Frontal cortex (tissue), 4 donors: ENCODE measurements at places on chromosomes 2 and 18. TPM values are rescaled to one million over a fixed set of nuclear protein-coding genes. Genes with fewer than 3 reads are reported as not detected.

DNA sequence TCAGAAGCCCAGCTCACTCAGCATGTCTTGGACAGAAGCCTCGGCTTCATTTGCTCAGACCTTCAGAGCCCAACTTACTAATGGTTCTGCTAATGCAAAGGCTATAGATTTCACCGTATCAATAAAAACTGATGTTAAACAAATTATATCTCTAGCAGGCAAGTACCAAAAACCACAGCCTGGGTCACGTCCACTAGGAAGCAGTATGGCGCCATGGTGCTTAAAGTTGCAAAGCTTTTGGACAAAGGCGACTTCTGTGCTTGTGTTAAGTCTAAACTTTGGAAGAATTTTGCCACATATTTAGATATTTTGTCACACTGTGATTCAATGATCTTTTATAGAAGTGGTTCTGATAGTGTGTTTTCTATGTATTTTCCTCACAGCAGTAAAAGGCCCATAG, 276.8 kb upstream of the PARD3B start:
- DNase-seq = no peak

DNA sequence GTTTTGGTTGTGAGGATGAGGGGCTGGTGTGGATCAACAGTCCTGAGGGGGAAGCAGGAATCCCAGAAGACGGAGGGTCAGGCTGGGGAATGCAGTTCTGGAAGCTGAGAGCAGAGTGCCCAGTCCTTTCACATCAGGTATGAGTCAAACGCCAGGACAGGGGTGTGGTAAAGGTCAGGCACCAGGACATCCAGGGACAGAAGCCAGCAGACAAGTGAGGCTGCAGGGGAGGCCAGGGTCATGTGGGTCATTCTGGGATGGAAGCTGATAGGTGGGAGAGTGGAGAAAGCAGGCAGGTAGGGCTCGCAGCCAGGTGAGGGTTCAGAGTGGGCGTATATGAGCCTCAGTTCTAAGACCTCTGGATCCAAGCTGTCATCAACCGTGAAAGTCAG, 12.8 kb upstream of the GNLY start:
- DNase-seq = no peak

DNA sequence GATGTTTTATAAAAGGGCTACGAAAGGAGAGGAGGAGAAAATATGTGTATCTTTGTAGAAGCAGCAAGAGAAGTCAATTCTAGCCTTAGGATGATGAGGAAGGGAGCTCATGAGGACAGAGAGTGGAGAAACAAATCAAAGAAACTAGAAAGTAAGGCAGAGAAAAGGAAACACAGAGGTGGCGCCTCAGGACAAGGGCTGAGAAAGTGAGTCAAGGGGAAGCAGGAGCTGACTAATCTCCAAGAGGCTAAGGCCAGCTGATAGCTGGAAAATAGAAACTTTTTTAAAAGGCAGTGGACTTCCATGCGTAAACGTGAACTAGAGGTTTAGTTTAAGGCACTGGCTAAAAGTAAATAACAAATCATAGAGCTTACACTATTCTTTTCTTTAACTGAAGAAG, 173.3 kb downstream of the ANKRD44 start:
- no peak for DNase-seq

- no peak for DNase-seq
Measured at GRCh38 chr2:43238176-43238575, 11.8 kb upstream of the ZFP36L2 start.

DNA sequence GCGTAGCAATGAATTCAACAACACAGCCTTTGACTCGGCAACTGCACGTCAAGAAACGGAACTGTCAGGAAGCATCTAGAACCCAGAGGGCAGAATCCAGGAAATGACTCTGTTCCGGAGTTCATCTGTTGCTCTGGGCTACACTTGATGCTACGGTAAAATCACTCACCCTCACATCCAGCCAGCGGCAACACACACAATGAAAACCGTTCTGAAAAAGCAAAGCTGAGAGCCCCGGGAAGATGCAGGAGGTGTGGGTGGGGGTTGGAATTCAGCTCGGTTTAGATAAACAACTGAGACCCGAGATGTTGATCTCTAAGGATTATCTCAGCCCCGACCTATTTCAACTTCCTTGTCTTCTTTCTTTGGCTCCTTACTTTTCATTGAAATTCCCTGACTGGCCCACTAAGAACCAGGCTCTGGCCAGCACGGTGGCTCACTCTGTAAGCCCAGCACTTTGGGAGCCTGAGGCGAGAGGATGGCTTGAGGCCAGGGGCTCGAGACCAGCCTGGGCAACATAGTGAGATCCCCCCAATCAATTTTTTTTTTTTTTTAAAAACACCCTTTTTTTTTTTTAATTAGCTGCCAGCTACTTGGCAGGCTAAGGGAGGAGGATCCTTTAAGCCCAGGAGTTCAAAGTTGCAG, 13.3 kb upstream of the RAB17 start:
- DNase-seq = no peak

GRCh38 chr2:39120521-39120770, 405 bp downstream of the SOS1 start:
- no peak for DNase-seq

DNA sequence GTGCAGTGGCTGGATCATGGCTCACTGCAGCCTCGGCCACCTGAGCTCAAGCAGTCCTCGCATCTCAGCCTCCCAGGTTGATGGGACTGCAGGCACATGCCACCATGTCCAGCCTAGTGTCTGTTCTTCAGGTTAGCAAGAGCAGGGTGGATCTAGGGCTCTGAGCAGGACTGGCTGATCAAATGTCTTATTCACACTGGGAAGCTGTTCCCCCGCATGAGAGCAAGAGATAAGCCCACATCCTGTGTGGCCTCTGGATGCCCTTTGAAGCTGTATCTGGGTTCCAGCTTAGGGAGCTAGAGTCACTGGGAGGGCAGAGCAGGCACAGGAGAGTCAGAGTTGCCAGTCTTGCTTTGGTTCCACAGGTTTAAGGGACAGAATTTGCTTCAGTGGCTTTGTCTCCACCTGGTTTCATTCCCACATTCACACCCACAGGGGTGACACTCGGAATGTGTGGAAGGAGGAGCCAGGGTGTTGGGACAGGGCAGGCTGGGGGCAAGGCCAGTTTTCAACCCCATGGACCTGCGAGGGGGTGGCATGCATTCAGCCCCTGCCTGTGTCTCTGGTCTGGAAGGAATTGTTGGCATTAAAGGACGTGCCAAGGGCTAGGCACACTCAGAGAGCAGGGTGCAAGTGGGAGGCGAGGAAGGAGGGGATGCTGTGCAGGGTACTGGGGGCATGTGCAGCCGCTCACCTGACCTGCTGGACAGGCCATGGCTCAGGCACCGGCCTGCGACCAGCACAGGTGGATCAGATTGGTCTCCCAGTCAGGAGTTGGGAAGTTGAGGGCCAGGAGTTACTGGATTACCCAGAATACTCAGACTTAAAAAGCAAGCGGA, 24.5 kb downstream of the PTPN18 start:
- no peak for DNase-seq

GRCh38 chr2:100902817-100903405, 83.0 kb downstream of the NPAS2 start:
- DNase-seq = no peak

DNA sequence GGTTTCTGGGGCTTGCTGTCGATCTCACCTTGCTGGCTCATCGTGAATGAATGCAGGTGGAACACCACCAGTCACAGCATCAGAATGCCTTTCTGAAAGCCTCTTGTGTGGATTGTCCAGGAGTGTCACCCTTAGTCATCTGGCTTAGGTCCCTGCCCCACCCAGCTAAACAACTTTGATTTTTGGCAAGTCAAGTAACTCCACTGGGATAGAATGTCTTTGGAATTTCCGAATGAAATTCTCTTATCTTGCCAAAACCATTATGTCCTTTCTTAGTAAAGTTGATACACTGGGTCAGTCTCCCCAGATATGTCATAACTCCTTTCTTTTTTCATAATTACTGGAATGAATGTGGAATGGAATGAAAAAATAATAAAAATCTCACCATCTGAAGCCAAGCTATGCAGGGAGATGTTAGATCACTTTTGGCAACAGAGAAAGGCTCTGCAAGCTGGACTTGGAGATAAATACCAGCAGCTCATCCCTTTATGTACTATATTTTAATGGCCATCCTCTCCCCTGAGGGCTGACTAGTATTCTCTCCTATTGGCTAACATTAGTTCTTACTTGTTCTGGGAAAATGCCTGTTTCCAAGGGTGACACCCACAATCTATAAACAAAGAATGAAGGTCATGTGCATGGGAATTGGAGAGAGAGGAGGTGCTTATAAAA, 35.4 kb downstream of the INSIG2 start:
- DNase-seq = no peak

GRCh38 chr2:218028562-218029348, 26.0 kb upstream of the TNS1 start:
- no peak for DNase-seq

DNA sequence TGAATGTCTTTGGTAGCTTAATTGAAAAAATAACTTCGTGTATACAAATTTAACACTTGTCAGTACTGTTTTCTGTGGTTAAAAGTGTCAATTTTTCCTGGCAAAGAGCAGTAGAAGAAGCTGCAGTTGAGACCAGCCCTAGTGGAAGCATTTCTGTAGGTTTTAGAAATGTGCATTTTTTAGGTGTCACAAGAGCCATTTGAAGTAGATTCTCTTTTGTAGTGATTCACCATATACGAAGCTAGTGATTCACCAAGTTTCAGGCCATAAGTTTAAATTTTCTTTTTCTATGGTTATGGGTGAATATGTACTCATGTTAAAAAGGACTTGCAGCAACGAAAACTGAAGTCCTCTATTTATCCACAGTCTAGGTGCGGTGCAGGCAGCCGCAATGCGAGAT, 4.2 kb downstream of the NABP1 start:
- no peak for DNase-seq

- DNase-seq = peak; percentile 19
Measured at GRCh38 chr2:196927376-196928225, 1.1 kb upstream of the PGAP1 start.

- no peak for DNase-seq
Measured at GRCh38 chr2:105875241-105875640, 130.5 kb downstream of the NCK2 start.

- DNase-seq = no peak
Measured at GRCh38 chr18:25279556-25279955, 72.4 kb downstream of the ZNF521 start.

- no peak for DNase-seq
Measured at GRCh38 chr18:24317370-24317769, 80.3 kb downstream of the OSBPL1A start.

DNA sequence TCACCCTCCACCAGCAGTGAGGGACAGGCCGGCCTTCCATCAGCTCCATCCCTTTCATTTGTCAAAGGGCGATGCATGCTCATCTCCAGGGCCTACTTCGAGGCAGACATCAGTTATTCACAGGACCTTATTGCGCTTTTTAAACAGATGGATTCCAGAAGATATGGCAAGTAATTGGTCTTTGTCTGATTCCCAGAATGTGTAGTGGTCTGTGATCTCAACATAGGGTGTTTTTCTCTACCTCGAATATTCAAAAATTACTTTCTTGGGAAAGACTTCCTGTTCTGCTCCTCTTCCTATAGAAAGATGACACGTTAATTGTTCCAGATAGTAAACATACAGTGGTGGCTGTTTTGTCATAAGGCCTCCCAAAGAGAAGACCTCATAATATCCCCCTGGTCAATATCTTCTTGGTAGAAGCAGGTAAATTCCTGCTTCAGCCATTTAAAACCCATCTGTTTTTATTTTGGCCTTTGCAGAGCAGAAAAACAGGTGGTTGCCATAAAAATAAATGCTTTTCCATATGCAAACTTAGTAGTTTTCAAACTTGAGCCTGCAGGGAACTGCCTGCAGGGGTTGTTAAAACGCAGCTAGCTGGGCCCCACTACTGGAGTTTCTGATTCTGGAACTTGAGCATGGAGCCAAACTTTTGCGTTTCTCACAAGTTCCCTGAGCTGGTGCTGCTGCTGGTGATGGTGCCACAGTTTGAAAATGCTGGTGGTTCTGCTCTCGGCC, 8.2 kb downstream of the SMARCAL1 start:
- DNase-seq = no peak

DNA sequence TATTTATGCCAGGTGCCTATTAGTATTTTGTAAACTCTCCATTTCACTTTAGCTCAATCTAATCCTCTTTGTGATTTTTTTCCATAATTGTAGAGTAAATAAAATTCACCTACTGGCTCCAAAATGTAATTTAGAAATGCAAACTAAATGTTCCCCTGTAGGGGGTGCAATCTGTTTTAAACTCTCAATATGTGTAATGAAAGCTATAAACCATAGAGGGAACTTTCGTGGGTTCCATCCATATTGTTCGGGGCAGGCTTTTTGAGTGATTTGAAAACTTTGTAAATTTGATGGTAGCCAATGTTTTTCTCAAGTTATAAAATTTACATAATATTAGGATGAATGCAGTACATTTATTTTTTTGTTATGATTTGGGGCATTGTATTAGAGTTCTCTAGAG, 49.4 kb downstream of the TSPYL6 start:
- peak; percentile 21 for DNase-seq

DNA sequence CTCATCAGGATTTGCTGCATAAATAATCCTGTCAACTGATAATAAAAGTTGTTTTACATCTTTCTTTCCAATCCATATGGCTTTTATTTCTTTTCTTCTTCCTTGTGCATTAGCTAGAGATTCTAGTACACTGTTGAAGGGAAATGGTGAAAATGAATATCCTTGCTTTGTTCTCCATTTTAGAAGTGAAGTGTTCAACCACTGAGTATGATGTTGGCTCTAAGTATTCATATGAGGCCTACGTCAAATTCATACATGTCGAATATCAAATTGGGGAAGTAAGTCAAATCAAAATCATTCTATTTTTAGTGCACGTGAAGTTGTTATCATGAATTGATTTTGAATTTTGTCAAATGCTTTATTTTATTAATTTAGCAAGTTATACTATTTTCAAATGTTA, 7.8 kb upstream of the ACKR3 start:
- no peak for DNase-seq

DNA sequence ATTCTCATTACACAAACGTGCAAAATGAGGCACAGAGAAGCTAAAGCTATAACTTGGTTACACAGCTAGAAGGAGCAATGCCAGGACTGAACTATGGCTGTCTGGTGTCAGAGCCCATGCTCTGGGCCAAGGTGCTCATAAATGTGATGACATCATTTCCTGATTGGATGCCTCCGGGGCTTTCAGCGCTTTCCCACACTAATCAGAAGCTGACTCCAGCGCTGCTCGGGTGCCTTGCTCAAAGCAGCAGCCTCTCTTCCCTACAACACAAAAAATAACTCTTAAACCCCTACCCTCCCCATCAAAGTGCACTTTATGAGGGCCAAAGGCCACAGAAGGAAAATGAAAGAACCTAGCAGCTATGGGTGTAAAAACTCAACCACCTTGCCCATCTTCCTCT, 90.7 kb downstream of the STK39 start:
- no peak for DNase-seq

- peak; percentile 57 for DNase-seq
Measured at GRCh38 chr2:94986392-94986963, 39.0 kb upstream of the MAL start.

Gene TFCP2L1
- total RNA-seq = under 0.01 TPM

Gene TIA1
- 297 TPM for total RNA-seq

Gene IL18RAP
- total RNA-seq = 0.41 TPM

Gene MAP4K4
- 161 TPM for total RNA-seq

Gene DOCK10
- 10.2 TPM for total RNA-seq

Gene ALLC
- total RNA-seq = under 0.01 TPM

Gene LGALSL
- 66.9 TPM for total RNA-seq

Gene LRATD1
- total RNA-seq = 29.8 TPM

Gene ANKRD44
- 101 TPM for total RNA-seq

Gene SATB2
- 440 TPM for total RNA-seq

Gene CLIP4
- 49.3 TPM for total RNA-seq

Gene PLGLB1
- total RNA-seq = 9.4 TPM

Gene SLC1A4
- total RNA-seq = 55.0 TPM
